ENCODE measurements at places on chromosomes 2 and 18.
A peak's percentile ranks its signal among the peaks of the same experiment; 100 is the strongest.

DNA sequence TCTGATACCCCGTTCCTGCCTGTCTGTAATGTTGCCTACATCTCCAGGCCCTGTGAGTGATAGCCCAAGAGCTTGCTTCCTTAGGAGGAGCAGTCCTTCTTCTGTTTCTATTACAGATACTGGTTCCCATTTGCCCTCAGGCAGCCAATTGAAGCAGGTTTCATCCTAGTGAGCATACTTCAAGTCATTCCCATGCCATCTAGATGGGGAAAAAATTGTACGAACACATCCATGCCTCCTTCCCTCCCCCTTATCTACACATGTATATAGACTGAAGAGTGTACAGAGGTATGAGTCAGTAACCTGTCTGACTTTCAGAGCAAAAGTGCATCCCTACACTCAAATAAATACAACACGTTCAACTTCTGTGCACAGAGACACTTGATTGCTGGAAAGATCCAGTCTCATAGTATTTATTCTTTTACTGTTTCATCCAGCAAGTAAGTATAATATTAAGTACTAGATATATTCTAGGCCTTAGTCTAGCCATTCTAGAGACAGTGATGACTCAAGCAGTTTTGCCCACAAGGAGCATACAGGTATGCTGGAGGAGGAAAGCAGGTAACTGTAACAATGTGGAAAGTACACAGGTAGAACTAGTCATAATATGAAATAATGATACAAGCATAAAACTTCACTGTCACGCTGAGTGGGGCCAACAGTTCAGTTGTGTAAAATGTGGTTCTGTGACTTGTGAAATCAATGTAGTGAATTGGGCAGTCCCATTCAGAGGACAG lies 153.4 kb downstream of the MGAT5 start:
- no peak for DNase-seq

DNA sequence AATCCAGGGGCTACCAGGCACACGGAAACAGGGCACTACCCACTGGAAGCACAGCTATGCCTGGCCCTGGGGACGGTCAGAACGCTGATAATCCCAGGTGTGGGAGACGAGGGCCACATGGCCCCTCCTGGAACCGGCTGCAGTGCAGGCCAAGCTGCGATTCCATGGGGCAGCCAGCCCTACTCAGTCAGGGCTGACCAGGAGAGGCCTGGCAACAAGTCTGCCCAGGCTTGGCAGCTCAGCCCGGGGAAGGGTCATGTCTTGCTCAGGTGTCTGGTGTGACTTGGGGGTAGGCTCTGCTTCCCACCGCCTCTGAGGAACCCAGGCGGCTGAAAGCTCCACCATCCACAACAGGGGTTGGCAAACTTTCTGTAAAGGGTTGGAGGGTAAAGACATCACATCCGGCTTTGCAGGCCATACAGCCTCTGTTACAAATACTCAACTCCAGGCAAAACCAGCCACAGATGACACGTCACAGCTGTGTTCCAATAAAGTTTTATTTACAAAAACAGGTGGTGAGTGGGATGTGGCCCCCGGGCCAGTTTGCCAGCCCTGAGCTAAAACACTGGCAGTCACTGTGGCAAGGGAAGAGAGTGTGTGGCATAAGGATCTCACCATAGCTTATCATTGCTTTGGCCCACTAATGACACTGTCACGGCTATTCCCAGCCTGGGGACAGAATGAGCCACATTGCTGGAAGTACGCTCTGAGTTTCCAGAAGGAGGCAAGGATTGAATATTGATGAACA lies 85.2 kb downstream of the NDUFA10 start:
- DNase-seq = no peak

DNA sequence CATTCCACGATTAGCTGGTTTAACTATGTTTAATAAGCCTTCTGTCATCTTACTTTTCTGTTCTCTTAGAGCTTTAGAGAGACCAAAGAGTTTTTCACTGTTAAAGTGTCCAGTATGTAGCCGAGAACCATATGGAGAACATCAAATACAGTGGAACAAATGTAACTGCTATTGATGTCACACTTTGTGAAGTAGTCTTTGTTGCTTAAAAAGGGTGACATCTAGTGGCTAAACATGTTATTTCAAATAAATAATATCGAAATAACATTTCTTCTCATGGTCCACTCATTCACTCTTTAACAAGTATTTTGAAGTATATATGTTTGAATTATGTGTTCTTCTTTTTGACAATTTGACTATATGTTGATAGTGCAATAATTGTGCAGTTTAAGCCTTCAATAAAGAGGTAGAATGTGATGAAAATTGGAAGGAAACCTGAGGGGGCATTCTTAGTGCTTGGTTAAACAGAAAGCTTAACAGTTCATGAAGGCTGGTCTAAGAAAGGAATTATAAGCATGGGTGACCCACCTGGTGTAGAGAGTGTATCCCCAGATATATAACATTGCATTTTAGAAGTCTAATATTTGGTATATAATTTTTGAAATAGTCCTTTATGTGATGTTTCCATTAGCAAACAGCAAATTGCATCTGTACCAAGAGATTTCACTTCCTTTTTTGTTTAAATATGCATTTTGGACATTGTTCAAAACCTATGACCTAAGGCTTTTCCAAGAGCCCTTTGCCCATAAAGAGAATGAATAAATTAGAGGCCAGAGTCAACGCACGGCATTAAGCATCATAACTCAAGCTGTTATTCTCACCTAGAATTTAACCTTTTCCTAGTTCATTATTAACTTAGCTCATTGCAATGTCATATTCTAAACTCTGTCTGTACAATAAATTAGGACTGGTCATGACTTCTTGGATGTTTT lies 112.1 kb downstream of the KYNU start:
- peak; percentile 23 for DNase-seq

DNA sequence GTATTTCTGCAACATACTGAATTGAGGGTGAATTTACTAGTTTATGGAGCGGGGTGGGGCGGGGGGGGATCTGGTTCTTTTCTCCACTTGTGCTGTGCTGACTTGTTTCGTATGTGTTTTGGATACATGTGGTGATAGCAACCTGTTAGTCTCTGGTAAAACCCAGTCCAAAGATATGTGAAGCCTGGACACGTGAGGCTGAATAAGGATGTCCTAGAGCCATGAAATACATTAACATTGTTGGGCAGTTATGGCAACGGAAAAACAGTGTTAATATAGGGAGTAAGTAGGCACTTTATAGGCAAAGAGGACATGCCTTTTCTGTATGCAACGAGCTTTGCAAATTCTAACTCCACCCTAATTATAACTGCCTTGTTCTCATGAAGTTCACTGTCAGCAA lies 42.1 kb upstream of the NEMP2 start:
- no peak for DNase-seq

DNA sequence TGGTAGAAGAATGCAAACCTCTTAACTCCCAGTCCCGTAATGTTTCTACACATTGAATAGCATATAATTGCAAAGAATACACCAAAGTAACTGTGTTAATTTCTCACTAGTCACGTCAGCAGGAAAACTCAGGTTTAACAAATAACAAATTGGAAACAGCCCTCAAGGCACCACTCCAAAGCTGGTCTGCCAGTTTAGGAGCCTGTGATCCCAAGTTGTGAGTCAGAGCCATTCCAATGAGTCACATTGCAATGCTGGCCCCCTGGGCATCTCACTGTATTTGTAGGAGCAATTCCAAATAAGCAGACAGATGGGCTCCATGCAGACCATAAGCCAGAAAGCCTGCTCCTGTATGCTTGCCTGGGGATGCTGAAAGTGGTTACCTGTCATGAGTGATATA lies 143.2 kb upstream of the SETBP1 start:
- DNase-seq = no peak

DNA sequence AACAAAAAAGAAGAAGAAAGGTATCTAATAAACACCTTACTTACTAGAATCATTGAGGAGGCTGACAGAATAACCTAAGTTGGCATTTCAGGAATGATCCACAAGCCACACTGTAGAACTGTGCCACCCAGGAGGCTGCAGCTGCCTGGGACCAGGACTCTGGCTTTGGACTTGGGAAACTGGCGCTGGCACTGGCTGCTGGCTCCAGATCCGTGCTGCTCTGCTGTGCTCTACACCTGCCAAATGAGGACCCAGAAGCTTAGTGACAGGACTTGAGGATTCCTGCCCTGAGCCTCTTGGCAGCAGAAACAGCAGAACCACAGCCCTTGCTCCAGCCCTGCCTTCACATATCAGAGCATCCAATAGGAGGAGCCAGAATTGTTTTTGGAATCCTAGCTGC lies 113.5 kb downstream of the CABLES1 start:
- no peak for DNase-seq

DNA sequence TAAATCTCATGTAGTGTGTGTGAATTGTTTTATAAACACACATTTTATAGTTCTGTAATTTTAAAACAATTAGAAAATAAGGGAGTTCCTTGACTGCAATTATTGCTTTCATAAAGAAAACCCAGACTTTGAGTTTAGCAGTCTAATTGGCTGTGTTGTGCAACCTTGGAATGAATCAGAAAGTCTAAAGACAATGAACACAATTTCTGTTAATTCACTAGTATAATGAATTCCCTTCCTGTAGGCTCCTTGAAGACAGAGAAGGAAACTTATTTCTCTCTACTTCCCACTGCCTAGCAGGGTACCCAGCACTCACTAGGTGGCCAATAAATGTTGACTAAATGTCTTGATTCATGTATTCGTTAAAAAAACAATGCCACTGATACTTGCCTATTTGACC lies 79.9 kb downstream of the ANTXR1 start:
- no peak for DNase-seq

- DNase-seq = peak; percentile 15
These were observed 100.3 kb upstream of the CAVIN2 start for GRCh38 chr2:191947235-191947634.

DNA sequence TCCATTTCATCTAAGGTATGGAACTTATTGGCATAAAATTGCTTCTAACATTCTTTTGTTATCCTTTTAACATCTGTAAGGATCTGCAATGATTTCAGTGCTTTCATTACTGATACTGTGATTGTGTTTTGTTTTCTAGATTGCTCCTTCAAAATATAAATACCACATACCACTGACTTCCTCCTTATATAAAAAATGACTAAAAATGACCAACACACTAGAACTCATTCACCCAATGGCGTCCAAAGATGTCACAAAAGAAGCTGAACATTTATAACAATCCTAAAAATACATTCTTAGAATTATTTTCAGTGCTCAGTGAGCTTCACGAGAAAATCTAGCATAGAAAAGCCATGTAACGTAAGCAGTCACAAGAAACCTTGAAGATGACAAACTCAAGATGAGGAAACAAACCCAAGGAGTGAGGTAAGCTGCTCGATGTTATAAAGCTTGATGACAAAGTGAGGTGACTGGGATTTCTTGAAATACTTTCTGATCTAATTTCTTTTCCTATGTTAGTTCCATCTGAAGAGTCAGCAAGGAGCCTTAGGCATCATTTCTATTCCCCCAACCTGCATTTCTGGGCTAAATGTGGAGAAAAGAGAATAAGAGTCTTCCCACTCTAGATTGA lies 42.6 kb downstream of the PNO1 start:
- DNase-seq = no peak

DNA sequence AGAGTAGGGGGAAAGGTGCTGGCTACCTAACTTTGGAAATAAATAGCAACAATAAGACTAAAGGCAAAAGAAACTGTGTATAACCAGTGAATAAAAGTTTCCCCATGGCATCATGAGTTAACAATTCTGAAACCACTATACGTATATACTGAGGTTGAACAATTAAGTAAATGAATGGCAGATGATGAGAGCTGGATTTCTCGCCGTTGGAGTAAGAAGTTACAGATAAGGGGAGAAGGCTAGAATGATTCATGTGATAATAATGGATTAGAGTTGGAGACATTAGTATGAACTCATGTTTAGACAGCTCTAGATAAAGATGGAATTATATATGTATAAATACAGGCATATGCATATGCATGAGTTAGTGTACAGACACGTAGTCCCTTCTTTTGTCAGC lies 152.7 kb downstream of the UBR3 start:
- DNase-seq = peak; percentile 29

DNA sequence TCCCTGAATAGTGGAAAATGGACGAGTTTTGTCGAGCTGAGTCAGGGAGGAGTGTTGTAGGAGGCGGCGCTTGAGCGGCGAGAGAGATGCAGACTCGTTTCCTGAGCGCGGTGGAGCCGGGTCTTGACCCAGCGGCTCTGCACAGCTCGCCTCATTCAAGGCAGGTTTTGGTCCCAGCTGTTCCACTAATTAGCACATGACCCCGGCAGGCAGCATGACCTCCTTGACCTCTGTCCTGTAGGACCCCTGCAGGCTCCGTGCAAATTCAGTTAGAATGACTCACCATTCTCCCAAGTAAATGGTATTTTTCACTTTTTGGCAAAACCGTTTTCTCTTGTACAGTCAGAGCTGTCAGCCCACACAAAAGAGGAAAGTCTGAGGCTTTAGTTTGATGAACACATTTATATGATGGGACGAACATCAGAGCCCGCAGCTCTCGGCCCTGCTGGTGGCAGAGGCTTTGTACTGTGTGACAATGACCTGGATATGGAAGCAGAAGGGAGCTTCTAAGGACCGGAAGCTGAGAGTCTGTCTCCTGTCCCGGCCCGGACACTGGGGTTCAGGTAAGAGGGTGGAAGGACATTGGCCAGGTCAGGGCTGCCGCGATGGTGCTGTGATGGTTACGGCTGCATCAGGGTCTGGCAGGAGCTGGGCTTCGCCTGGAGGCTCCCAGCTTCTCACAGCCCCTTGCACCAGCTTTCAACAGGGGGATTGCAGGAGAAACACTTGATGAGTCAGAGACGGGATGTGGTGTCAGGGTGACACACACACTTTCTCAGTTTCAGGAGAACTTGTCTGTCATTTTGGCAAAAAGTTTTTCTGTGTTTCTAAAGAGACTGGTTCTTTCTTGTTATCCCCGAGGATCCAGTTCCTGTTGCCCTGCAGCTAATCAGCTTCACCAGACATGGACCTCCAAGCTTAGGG lies 29.9 kb upstream of the ALKAL2 start:
- no peak for DNase-seq

GRCh38 chr2:23666241-23666979 lies 260.5 kb downstream of the ATAD2B start:
- no peak for DNase-seq

DNA sequence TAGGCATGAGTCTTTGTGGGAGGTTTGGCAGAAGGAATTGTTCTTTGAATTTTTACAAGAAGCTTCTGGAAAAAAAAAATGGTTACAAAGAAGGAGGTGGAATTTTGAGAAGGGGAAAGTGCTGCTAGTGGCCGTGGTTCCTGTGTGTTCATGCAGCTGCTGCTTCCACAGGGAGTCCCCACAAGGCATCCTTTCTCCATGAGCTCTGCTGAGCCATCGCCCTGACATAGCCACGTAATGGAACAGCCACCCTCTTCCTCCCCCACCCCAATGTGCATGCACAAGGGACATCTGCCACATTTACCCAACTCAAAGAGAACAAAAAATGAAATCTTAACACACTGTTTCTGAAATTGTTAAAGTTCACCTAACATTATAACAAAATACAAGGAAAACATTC lies 529.7 kb downstream of the SATB2 start:
- DNase-seq = no peak
